ENCODE measurements at places on chromosomes 1 and 21. TPM values are rescaled to one million over a fixed set of nuclear protein-coding genes. Genes with fewer than 3 reads are reported as not detected.

DNA sequence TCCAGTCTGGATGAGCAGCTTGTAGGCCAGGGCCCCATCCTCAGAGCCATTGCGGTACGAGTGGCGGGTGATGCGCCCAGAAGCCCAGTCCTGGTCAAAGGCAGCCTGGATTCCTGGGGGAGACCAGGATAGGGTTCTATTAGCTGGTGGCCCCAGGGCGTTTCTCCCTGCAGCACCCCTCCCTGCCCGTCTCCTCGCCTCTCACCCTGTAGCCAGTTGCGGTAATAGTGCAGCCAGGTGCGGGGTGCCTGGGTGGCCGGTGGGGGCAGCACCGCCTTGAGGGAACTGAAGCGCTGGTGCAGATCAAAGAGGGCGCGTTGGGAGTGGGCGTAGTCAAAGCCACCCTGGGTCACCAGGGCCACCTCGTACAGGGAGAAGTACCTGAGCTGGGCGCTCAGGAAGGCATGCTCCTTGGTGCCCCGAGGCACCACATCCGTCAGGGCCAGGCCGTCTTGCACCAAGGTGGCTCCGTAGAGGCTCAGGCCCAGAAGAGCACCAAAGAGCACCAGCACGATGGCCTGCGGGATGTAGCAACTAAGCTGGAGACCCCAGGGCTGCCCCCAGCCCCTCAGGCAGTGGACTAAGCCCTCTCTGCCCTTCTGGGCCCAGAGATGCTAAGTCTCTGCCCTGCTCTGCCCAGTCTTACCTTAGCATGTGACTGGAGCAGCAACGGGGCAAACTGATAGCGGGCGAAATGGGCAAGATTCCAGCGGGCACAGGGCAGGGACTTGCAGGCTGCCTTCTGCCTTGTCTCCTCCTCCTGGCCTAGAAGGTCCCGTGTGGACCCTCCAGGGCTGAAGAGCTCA, 15.7 kb downstream of the PTCH2 start:
- no peak overlapping the region for H3K27ac ChIP-seq
- H3K36me3 ChIP-seq, result no peaks in the 10 kb centered on the region
- H3K27me3 ChIP-seq, result no peaks in the 10 kb centered on the region
- peaks cover 3% of the 10 kb centered on the region for H3K4me1 ChIP-seq

DNA sequence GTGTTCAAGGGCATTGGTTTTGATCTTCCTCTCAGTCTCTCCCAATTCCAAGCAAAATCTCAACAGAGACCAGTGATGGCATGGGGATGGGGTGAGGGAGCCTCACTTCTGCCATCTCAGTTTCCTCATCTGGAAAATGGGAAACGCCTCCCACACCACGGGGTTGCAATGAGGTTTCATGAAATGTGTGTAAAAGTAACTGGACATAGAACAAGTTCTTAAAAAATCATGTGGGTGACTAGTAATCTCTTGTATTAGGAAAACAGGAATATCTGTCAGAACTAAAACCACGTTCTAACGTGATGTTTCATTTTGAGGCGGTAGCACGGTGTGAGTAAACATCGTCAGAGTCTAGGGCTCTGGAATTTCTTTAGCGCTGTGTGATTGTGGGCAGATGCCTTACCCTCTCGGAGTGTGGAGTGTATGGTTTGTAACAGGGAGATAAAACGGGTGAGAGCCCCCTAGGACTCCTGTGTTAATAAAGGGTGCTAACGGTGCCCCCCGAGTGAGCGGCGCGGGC, 55.5 kb upstream of the DNAJC6 start:
- no peaks in the 10 kb centered on the region for H3K36me3 ChIP-seq
- no peak for DNase-seq
- H3K4me3 ChIP-seq, result peak overlapping the region; percentile 61
- H3K4me1 ChIP-seq, result no peaks in the 10 kb centered on the region
- peaks cover 9% of the 10 kb centered on the region for H3K27me3 ChIP-seq

GRCh38 chr21:27035791-27036190, 68.9 kb upstream of the ADAMTS5 start:
- no peak for DNase-seq
- no peak overlapping the region for H3K4me3 ChIP-seq
- no peaks in the 10 kb centered on the region for H3K27me3 ChIP-seq
- H3K36me3 ChIP-seq, result no peaks in the 10 kb centered on the region
- H3K27ac ChIP-seq, result no peak overlapping the region

DNA sequence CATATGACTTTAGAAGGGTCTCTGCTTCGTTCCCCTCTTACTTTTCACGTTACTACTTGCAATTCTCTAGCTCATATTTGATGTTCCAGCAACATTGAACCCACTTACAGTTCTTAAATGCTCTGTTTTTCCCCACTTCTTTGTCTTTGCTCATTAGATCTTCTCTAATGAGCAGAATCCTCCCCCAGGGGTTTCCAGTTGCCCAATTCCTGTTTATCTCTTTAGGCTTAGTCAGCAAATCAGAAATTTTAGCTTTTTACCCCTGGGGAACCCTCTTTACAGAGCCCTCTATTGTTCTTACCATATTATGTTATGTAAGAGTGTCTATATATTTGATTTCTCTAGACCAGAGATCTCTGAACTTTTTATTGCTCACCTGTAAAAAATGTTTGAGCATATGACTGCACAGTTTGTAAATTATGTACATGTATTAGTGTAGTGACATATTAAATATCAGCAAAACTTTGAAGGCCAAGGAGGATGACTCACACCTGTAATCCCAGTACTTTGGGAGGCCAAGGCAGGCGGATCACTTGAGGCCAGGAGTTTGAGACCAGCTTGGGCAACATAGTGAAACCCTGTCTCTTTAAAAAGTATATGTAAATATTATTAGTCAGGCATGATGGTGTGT, 71.4 kb downstream of the FNBP1L start:
- H3K4me1 ChIP-seq, result no peaks in the 10 kb centered on the region
- no peak overlapping the region for H3K27ac ChIP-seq
- no peaks in the 10 kb centered on the region for H3K27me3 ChIP-seq
- H3K36me3 ChIP-seq, result 0 out of 2 replicates have a peak, but pooled peaks cover 2% of the 10 kb centered on the region

OR6N1 gene
- total RNA-seq, result not detected

DNA sequence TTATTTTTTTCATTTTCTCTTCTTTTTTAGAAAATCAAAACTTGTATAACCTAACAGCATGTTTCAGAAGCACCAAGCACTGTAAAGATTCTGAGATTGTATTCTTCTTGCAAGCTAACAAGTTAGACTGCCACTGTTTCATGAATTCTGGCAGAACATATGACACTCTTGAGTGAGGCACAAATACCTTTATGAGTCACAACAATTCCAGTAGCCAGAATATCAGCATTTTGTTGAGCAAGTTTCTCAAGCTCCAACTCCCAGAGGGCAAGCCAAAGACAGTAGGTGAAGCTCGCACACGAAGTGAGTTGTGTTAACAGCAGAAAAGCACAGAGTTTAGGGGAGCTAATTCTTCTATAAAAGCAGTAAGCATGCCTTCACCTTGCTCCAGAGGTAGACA, 268.8 kb upstream of the NCAM2 start:
- no peak for DNase-seq
- H3K27me3 ChIP-seq, result no peaks in the 10 kb centered on the region
- H3K4me3 ChIP-seq, result no peak overlapping the region
- no peaks in the 10 kb centered on the region for H3K36me3 ChIP-seq
- peak overlapping the region; percentile 53 for H3K27ac ChIP-seq

GRCh38 chr1:38680801-38681510, 178.6 kb downstream of the RRAGC start:
- peak; percentile 60 for DNase-seq
- no peaks in the 10 kb centered on the region for H3K27me3 ChIP-seq
- H3K4me1 ChIP-seq, result peaks cover 4% of the 10 kb centered on the region
- H3K27ac ChIP-seq, result no peak overlapping the region

DNA sequence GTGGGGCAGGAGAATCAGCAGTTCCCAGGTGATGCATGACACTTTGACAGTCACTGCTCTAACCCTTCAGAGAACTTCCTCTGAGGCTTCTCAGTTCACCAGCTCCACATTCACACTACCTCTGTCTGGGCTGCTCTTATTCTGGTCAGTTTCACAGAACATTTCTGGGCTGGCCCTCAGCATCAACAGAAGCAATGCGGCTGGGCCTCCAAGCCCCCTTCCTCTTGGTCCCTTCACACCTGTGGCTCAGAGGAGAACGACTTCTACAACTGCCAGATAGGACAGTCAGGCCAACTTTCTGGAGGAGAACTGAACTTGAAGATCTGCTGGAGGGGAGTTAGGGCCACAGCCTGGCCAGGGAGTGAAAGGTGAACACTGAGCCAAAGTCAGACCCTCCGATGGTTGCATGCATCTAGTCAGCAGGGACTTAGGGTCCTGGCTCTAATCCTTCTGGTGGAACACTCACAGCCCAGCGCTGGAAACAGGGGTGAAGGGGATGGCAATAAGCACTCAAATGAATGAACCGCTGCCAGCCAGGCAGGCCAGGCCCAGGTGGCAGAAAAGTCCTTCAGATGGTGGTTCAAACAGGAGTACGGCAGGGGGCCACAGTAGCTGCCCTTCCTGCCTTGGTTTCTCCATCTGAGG, 274.1 kb downstream of the FOXD2 start:
- H3K36me3 ChIP-seq, result no peaks in the 10 kb centered on the region
- H3K27me3 ChIP-seq, result no peaks in the 10 kb centered on the region
- no peak for DNase-seq
- H3K4me1 ChIP-seq, result peaks cover 11% of the 10 kb centered on the region
- H3K4me3 ChIP-seq, result no peak overlapping the region
- no peak overlapping the region for H3K27ac ChIP-seq

S100A3 gene
- 1.0 TPM for total RNA-seq

NGF gene
- not detected for total RNA-seq
